MM.1S (cell line): ENCODE measurements at places on chromosomes 5 and 9.

GRCh38 chr9:102841376-102841775 lies 153.8 kb upstream of the CYLC2 start:
- no peak for DNase-seq

GRCh38 chr9:9004810-9005209 lies 1205.2 kb upstream of the DMAC1 start:
- DNase-seq, result no peak

- DNase-seq, result no peak
Measured at GRCh38 chr9:125998837-125999503, 251.8 kb downstream of the PBX3 start.

- peak; percentile 82 for DNase-seq
Measured at GRCh38 chr5:36690041-36690961, 83.9 kb downstream of the SLC1A3 start.

- no peak for DNase-seq
Measured at GRCh38 chr5:171619744-171620143, 165.9 kb upstream of the SMIM23 start.

DNA sequence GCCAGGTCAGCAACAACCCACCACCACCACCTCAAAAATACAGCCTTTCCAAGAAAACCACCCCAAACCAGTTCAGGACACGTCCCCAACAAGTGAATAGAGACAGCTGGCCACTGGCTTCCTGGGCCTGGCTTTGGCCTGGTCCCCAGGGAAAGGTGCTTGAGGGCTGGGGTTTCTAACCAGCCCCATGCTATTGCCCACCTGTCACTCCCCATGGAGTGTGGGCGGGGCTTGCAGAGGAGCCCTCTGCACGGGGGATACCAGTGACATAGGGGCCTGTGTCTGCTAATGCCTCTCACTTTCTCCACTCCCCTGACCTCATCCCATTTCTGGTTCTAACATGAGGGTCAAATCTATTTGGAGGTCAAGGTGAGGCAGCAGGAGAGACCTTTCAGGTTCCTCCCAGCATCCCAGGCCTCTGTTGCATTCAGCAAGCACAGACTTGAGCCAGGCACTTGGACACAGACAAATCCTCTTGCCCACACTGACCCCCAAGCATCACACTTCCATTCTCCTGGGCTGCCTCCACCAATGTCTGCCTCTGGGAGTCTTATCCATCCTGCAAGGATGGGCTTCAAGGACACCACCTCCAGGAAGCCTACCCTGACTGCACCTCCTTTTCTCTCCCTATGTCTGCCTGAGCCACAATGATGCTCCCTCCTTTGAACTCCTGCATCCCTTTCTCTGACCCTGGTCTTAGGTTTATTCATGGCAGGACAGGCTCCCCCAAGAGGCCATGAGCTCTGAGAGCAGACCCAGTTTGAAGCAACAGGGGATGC lies 16.1 kb upstream of the TTLL11 start:
- no peak for DNase-seq

- no peak for DNase-seq
Measured at GRCh38 chr9:21835121-21835520, 32.7 kb downstream of the MTAP start.

DNA sequence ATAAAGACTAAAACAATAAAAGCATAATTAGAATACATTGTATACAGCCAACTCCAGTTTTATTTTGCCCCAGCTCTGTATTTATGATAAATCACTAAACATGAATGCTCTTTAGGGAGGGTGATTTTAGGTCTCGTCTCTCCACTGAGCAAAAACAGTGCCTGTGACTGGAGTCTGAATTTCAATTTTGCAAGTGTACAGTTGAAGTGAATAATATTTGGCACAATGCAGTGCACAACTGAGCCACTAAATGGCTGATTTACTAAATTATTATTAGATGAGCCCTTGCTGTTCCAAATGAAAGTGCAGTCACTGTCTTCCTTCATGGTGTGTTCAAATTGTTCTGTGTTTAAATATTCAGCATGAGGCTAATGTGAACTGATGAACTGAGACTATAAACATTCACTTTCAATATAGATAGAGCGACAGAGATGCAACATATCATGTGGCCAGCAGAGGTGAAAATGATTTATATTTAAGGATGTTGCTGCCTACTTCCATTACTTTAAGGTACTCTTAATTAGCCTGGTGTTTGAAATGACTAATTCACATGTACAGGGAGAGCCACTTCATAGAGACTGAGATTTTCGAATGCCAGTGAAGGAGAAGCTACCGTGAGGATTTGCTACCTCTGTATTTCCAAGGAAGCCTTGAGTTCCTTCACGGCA lies 375.1 kb downstream of the EBF1 start:
- no peak for DNase-seq

DNA sequence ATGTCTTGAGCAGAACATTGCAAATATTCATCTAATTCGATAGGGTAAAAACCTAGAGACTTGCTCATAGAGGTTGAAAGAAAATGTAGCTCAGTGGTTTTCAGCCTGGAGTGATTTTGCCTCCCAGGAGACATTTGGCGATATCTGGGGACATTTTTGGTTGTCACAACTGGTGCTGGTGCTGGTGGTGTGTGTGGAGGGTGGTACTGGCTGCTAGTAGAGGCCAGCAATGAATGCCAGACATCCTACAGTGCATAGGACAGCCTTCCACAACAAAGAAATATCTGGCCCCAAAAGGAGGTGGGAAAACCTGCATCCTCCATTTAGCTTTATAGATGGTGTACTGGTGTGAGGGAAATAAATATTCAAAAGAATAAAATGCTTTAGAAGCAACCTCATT lies 2.1 kb upstream of the BASP1 start:
- DNase-seq, result no peak

DNA sequence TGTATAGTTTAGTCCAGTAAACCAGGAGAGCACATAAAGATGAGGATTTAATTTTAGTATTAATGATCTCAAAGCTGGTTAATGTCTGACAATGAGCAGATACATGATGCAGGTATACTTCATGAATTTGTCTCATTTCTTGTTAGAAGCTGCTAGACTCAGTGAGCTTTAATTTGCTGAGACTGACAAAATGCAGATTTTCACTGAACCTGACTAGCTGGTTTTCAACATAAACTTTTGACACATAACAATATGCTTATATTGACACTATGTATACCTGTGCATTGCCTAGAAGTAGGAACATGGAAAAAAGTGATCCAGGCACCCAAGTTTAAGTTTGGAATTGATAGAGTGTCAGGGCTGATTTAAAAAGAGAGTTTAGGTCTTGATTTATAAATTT lies 10.8 kb downstream of the UBLCP1 start:
- DNase-seq, result no peak

DNA sequence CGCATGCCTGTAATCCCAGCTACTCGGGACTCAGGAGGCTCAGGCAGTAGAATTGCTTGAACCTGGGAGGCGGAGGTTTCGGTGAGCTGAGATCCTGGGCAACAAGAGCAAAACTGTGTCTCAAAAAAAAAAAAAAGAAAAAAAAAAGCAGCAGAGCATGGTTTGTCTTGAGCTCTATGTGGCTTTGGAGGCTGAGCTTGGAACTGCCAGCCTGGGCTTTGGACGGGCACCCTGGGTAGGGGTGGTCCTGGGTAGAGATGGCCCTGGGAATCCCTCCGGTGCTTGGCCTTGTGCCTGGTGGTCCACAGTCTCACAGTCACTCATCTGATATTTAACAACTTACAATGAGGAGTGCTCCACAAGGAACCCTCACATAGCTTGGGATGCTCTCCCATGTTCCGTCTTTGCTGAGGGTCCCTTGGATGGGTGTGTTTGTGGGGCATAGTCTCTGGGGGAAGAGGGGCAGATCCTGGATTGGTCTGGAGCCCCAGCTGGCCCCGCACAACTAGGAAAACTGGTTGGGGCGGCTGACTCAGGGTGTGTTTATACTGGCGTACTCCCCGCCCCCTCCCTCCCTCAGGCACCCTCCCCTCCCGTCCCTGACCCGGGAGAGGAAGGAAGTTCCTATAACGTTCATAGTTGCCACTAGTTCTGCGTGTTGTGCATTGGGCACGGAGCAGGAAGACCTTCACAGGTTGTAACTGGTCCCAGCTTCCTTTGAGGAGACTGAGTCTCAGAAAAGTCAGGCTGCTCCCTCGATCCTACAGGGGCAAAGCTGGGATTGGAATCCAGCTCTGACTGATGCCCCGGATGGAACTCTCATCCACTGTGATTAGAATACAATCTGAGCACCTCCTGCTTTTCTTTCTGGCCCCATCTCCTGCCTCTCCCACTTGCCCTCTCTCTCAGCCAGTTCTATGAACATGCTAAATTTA lies 11.2 kb downstream of the IER5L start:
- no peak for DNase-seq

GRCh38 chr5:175343308-175343707 lies 100.7 kb downstream of the DRD1 start:
- DNase-seq, result no peak

GRCh38 chr9:121756474-121757280 lies 105.2 kb downstream of the DAB2IP start:
- DNase-seq, result no peak

GRCh38 chr9:86135371-86135770 lies 36.0 kb upstream of the GOLM1 start:
- no peak for DNase-seq

DNA sequence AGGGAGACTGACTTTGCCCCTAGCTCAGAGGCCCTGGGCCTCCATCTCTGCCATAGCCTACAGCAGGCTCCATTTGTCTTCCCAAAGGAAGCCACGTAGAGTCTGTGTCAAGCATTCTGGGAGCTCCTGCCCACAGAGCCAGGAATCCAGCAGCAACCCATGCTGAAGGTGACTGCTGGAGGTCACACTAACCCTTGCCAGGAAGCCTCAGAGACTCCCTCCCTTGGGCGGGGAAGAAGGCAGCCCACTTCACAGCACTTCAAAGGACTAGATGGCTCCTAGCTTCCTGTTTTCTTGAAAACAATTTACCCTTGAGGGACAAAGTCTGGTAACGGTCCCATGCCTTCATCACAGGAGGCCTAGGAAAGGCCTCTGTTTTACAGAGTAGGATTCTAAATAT lies 1.7 kb downstream of the CKMT2 start:
- DNase-seq, result no peak

- DNase-seq, result no peak
Measured at GRCh38 chr9:116720111-116720510, 33.0 kb downstream of the TRIM32 start.

DNA sequence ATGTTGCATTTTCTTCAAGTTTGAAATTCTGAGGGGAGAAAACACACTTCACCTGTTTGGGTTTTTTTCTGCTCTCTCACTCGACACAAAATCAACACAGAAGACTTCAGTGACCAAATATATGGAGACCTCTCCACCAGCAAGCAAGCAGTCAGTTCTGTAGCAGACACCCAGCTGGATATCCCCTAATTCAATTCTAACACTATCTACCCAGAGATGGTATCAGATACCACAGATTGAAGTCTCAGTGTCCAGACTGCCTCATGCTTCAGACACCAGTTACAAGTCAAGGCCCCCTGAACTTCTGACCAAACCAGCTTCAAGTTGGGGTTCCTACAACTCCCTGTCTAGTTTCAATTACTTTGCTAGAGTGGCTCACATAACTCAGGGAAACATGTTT lies 97.8 kb downstream of the INVS start:
- DNase-seq, result no peak

DNA sequence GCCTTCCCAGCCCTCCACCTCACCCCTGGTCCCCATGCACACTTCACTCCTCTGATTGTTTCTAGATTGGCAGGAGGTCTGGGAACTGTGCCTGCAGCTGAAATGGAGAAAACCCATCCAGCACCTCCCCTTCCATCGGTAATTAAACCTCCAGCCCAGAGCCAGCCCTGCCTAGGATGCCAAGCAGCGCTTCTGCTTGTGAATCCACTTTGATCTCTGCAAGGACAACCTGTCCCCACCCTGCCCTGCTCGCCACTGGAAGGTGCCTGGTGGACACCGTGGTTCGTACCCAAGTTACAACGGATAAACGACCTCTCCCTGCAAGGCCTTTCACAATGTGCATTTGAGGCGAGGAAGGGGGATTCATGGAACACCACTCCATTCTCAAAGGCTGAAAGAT lies 50.6 kb downstream of the IRX2 start:
- no peak for DNase-seq

GRCh38 chr5:56596155-56596554 lies 219.2 kb upstream of the MAP3K1 start:
- no peak for DNase-seq

DNA sequence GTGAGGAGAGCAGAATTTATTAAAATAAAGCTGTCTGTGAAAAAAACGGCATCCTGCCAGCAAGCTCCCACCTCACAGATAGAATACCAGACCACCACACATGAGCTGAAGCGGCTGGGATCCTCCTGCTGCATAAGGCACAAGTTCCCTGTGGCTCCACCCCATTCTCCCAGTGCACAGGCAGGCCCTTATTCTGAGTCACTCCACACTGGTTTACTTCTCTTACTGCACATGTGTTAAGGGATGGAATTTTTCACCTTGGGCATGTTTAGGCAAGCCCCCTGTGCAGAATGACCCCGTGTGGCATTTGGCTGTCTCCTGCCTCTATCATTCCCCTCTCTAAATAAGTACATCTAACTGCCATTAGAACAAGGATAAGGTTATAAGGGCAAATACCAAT lies 115.0 kb upstream of the ELAVL2 start:
- no peak for DNase-seq

GRCh38 chr9:137295238-137295811 lies 6.7 kb downstream of the NRARP start:
- no peak for DNase-seq

- DNase-seq, result peak; percentile 67
Measured at GRCh38 chr5:73792687-73793320, 166.8 kb downstream of the ARHGEF28 start.

GRCh38 chr9:84993105-84993504 lies 323.6 kb downstream of the NTRK2 start:
- DNase-seq, result no peak

GRCh38 chr9:121958530-121958929 lies 134.6 kb downstream of the TTLL11 start:
- DNase-seq, result no peak

DNA sequence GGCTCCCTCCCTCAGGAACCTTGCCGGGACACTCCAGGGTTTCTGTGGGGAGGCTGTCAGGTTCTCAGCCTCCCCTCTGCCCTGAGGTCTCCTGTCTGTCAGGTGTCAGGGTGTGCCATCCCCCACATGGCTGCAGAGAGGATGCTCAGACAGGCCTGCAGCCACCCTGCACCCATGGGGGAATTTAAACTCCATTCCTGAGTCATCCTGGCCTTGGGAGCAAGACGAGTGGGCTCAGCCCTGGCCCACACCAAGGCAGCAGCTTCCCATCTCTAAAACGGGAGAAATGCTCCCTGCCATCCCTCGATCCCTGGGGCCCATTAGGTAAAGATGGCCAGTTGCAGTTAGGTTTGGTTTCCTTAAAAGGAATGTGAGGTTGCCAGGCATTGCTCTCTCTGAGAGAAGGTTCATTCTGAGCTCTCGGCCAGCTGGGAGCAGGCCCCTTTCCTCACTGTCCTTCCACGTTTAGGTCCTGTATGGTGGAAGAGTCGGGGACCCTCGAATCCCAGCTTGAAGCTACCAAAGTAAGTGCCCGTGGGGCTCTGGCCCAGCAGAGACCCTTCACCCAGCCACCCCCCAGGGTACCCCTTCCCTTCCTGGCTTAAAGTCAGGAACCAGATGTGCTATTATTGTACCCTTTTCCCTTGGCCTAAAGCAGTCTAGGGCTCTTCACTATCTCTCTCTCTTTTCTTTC lies 26.6 kb downstream of the DYNC2I2 start:
- DNase-seq, result no peak
